NCI-H524 treated with DMSO at 0.1 percent for 48 hours (cell line): ENCODE measurements at places on chromosomes 7 and 10.

GRCh38 chr7:20316706-20317105 is 14.0 kb upstream of the ITGB8 start:
- DNase-seq = no peak

DNA sequence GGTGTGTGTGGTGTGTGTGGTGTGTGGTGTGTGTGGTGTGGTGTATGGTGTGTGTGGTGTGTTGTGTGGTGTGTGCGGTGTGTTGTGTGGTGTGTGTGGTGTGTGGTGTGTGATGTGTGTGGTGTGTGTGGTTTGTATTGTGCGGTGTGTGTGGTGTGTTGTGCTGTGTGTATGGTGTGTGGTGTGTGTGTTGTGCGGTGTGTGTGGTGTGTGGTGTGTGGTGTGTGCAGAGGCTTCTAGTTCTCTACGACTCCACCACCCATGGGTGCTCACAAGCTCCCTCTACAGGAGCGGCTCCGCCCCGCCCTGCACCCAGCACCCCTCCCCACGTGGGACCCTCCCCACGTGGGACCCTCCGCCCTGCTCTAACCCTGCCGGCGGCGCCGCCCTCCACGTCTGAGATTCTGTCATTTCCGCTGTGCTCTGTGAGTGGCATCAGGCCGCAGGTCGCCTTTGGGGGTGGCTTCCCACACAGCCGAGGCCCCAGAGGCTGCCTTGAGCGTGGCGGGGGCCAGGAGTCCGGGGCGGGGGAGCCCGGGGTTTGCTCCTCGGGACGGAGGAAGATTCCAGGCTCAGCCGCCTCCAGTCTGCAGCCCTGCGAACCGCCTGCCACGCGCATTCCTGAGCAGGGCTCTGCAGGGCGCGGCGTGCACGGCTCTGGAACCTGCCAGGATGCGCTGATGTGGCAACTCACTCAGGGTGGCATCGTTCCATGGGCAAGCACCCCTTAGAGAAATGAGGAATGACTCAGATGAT is 37.0 kb upstream of the DNAJB6 start:
- no peak for DNase-seq

GRCh38 chr7:84085147-84085546 is 109.4 kb downstream of the SEMA3A start:
- DNase-seq = no peak

GRCh38 chr7:50655020-50655419 is 89.8 kb upstream of the DDC start:
- no peak for DNase-seq

- peak; percentile 8 for DNase-seq
Measured at GRCh38 chr7:2197436-2198155, 35.1 kb downstream of the MAD1L1 start.

DNA sequence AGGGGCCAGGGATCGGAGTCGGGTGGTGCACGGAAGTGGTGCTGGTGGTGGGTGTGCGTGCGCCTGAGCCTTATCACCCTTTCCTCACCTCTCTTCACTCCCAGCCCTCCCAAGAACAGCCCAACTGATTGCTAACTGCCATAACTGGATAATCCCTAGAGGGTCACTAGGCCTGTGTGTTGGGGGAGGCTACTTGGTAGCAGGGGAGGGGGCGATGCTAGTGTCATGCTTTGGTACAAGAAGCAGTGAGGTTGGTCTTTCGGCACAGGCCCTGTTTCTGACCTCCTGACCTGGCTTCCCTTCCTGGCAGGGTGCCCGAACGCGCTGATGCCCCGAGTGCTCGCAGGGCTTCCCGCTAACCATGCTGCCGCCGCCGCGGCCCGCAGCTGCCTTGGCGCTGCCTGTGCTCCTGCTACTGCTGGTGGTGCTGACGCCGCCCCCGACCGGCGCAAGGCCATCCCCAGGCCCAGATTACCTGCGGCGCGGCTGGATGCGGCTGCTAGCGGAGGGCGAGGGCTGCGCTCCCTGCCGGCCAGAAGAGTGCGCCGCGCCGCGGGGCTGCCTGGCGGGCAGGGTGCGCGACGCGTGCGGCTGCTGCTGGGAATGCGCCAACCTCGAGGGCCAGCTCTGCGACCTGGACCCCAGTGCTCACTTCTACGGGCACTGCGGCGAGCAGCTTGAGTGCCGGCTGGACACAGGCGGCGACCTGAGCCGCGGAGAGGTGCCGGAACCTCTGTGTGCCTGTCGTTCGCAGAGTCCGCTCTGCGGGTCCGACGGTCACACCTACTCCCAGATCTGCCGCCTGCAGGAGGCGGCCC is 652 bp downstream of the KAZALD1 start:
- DNase-seq = no peak

DNA sequence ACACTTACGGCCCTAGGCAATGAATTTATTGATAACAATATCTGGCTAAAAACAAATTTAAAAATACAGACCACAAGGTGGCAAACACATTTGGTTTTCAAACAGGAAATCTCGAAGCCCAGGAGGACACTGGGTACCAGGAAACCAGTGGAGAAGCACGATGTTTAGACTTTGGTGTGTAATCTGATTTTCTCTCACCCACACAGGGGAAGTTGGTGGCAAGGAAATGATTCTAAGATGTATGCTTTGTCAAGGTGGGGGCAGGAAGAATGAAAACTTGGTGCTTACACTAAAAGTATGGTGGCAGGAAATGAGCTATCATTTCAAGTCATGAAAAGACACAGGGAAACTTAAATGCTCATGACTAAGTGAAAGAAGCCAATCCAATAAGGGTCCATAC is 113.2 kb upstream of the ANKRD1 start:
- DNase-seq = no peak

GRCh38 chr7:47233996-47234395 is 347.9 kb downstream of the TNS3 start:
- no peak for DNase-seq

- no peak for DNase-seq
Measured at GRCh38 chr10:75226656-75227055, 9.1 kb downstream of the COMTD1 start.

- no peak for DNase-seq
Measured at GRCh38 chr7:111678281-111678680, 116.0 kb upstream of the IMMP2L start.

DNA sequence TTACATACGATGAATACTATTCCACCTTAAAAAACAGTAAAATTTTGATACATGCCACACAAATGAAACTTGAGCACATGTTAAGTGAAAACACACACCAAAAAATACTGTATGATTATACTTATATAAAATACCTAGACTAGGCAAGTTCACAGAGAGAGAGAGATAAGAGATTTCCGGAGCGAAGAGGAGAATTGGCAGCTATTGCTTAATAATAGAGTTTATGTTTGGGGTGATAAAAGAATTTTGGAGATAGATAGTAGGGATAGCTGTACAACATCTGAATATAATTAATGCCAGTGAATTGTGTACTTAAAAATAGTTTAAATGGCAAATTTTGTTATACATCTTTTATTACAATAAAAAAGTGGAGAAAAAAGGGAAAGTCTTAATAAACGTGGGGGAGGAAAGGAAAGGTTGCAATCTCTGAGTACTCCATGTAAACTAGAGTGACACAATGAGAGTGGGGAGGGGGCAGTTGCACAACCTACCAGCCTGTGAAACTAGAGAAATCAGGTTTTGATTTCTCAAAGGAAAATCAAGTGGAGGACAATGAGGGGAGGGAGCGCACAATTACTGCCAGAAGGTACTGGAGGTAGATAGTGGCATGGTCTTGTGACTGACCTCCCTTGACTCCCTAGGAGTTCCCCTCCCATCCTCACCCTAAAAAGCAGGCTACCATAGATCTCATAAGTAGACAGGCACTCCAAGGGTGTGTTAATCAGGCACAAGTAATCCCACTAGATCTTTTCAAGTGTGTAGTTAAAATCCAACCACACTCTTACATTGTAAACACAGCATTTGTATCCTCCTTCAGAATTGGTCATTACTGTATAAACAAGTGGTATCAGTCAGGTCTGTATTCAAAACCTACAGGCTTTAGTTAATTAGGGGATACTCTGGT is 31.6 kb upstream of the ANK3 start:
- peak; percentile 57 for DNase-seq

DNA sequence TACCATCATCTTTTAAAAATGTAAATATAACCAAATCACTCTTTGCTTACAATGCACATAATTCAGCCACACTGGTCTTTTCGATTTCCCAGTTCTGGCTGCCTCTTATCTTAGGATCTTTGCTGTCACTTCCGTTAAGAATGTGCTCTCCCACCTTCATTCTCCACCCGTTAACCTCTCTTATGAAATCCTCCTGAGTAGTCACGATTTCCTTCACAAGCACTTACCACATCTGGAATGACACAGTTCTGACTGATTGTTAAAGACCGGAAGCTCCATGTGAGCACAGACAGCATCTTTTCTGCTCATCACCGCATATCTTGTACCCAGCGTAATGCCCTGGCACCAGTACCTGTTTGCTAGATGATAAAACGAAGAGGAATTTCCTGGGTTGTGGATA is 84.3 kb downstream of the CUL2 start:
- DNase-seq = no peak

DNA sequence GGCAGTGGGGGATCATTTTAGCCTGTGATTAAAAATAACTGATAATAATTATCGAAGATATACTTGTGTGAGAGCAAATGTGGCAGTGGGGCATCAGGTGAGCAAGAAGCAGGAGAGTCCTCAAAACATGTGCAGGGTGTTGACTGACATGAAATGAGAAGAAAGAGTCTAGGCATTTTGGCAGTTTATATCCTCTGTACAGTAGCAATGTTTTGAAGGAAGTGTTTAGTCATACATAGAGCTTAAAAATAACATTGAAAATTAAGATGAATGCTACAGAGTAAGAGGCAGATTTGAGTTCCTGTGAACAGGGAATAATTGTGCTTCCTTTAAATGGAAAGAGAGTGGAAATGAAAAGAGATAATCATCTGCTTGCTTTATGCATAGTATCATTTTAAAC is 47.4 kb downstream of the VPS50 start:
- DNase-seq = no peak

DNA sequence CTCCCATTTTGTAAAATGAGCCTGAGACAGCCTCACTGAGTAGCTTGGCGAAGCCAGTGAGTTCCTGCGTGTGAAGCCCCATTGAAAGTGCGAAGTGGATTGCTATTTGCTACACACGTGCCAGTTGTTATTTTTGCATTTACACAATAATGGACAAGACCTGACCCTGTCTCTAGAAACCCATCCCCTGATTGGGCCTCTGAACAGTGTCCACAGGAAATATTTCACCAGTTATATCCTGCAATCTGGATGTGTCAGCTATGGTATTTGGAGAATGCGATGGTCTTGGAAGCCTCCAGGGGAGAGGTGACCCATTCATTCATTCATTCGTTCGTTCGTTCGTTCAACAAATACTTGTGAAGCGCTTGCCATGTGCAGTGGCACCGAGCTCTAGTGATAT is 37.1 kb downstream of the COL13A1 start:
- DNase-seq = no peak

GRCh38 chr10:28149746-28150145 is 150.9 kb upstream of the ODAD2 start:
- DNase-seq = no peak
